ENCODE measurements at places on chromosomes 12 and 14.
A peak's percentile ranks its signal among the peaks of the same experiment; 100 is the strongest.

GRCh38 chr12:128388461-128389000, 121.6 kb downstream of the TMEM132C start:
- no peak for DNase-seq

DNA sequence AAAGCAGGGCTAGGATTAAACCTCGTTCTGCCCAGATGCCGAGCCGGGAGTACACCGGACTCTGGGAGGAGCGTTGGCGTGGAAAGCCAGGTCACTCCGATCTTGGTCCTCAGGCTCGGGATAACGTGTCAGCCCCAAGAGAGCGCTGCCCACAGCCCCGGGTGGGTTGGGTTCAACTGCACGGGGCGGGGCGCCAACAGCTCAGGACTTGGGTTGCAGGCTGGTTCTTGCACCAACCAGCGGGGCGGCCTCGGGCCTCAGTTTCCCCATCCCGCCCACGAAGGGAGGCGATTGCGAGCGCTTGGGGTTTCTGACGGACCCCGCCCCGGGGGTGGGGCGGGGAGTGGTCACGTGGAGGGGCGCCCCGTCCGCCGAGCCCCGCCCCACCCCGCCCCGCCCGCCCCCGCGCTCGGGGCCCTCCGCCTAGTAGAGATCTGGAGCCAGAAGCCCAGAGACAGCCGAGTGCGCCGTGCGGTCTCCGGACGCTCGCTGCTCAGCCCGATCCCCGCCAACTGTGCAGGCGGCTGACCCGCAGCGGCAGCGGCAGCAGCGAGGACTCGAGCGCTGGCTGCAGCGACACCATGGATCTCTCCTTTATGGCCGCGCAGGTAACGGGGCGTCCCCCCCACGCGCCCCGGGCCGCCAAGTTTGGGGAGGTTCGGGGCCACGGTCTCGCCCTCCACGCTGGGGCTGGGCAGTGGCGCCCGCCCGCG, at the start of gene C14orf132:
TSS of gene C14orf132 (plus strand) at position 443 of the 713 bp plus-strand sequence. CDS start at position 582, 139 bp downstream.
- DNase-seq, result peak; percentile 76

GRCh38 chr12:116929885-116930284, 19.1 kb downstream of the FBXW8 start:
- no peak for DNase-seq

GRCh38 chr14:102761206-102761605, 16.0 kb upstream of the TRAF3 start:
- no peak for DNase-seq

- no peak for DNase-seq
These were observed 417.6 kb downstream of the NAV3 start for GRCh38 chr12:78248321-78248720.

- no peak for DNase-seq
These were observed 8.4 kb downstream of the PRKAG1 start for GRCh38 chr12:49010092-49010668.

DNA sequence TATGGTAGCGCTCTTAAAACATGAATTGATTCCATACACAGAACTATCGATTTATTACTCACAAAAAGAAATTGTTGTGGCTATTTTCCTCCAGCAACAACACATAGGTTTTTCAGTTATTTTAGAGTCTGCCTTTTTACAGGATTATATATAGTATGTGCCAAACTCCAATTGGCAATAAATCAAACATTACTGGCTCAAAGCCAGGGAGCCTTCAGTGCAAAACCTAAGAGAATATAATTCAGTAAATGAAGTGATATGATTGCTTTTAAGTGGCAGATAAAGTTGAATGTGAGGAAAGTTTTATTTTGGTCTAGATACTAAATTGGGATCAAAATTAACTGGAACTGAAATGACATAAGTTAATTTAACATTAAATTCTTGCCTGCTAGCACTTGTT, 234.8 kb downstream of the PIK3C2G start:
- no peak for DNase-seq

- no peak for DNase-seq
These were observed 6.3 kb downstream of the PPFIBP1 start for GRCh38 chr12:27530157-27530922.

GRCh38 chr14:74836251-74836960, 39.5 kb downstream of the PROX2 start:
- DNase-seq, result no peak

GRCh38 chr12:22366181-22366580, 31.7 kb upstream of the ST8SIA1 start:
- no peak for DNase-seq

- no peak for DNase-seq
These were observed 9.6 kb downstream of the SUSD6 start for GRCh38 chr14:69620981-69621380.

DNA sequence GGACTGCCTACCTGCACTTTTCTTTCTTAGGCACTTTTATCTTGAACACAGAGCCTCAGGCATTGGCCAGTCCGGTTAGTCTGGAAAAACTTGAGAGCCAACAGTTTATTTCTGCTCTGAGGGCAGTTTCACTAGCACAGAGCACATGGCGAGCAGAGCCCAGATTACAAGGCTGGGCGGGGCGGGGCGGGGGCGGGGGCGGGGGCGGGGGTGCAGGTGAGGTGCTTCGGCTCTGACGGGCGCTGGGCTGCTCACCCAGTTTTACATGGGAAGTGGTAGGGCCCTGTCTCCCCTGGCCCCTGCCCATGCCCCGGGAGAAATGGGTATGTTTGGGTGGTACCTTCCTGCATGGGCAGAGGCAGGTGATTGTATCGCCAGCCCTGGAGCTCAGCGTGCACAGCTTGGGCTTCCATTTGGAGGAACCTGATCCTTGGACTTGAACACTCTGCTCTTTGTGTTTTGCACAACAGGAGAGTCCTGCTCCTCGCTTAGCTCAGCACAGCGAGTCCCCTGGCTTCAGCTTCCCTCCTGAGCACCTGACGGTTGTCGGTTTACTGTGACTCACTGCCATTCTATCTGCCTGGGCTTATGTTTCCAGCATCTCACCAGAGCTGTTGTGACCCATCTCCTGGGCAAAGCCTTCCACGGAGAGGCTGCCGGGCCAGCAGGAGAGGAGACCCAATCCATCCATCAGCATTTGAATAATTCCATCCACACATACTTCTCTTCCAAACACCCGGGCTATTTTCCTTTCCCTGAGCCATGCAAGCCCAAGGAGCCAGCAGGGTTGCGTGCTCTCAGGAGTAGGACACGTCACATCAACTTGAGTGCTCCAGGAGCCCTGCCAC, 108.5 kb downstream of the ARF6 start:
- DNase-seq, result no peak
